ENCODE measurements at places on chromosomes 1 and 21.

DNA sequence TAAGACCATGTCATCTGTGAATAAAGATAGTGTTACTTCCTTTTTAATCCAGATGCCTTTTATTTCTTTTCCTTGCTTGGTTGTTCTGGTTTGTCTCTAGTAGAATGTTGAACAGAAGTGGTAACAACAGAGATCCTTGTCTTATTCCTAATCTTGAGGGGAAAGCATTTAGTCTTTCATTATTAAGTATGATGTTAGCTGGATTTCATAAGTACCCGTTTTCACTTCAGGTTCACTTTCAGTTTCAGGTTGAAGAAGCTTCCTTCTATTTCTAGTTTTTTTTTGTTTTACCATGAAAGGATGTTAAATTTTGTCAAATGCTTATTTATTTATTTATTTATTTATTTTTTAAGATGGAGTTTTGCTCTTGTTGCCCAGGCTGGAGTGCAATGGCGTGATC lies 22.3 kb upstream of the AGPAT3 start:
- DNase-seq, result no peak

DNA sequence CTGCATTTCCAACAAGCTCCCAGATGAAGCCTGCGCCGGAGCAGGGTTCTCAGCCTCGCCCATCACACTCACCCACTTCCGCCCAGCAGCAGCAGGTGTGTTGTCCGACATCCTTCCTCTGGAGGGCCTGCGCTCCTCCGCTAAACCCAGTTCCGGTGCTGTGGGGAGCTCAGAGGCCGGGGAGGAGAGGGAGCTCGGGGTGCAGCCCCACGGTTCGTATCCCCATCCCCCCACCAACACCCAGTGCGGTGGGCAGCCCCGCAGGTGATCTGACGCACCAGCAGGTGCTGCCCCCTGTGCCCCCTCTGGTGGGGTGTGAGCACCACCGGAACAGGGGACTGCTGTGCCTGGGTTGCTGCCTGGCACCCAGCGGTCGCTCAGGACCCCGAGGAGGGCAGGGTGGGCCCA lies 3.4 kb upstream of the PEX10 start:
- DNase-seq, result no peak

GRCh38 chr1:62425041-62425440 lies 11.8 kb upstream of the USP1 start:
- no peak for DNase-seq

DNA sequence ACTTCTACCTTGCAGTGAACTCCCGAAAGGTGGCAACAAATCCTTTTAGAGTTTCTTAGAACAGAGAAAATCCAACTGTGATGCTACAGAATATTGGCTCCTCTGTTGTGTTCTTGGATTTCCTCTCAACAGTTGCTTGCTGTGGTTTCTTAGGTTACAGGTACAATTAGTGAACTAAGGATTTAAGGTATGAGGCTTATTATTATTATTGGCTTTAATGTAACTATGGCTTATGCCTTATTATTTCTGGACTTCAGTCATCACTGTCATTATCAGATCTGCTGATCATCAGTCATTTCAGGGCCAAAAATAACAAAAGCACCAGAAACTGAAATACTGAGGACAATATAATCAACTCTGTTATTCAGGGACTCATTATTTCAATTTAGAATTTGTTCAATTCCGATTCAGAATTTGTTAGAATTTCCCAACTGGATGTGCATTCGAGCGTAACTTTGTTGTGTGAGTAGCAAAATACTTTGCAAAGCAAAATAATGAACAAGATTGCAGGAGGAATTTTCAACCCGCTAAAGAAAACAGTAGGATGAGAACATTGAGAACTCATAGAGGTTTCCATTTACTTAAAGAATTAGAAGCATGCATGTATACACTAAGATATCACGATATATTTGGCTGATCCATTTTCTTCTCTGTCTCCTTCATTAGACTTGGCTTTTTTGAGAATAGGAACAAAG lies 65.5 kb upstream of the AK4 start:
- DNase-seq, result no peak

DNA sequence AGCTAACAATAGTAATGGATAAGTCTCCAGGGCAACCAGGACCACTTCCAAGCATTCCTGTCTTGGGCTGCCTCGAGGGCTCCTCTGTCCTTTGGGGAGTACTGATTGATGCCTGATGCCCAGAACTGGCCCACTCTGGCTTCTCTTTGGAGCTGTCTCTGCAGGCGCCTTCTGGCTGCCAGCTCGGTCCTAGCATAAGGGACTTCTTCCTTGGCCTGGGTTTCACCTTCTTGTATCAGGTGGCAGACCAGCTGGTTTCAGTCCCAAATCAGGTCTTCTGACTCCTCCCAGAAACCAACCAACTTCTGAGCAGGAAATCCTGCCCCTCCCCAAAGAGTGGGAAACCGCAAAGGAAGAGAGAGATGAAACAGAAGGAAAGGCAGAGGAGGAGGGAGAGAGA lies 10.6 kb downstream of the G0S2 start:
- no peak for DNase-seq

All from activated CD8-positive, alpha-beta memory T cell treated with anti-CD3 and anti-CD28 coated beads for 1 hour (primary cell).